ENCODE measurements at places on chromosomes 7 and 10.
A peak's percentile ranks its signal among the peaks of the same experiment; 100 is the strongest.

- no peak for DNase-seq
Measured at GRCh38 chr10:7159928-7160327, 250.9 kb downstream of the SFMBT2 start.

DNA sequence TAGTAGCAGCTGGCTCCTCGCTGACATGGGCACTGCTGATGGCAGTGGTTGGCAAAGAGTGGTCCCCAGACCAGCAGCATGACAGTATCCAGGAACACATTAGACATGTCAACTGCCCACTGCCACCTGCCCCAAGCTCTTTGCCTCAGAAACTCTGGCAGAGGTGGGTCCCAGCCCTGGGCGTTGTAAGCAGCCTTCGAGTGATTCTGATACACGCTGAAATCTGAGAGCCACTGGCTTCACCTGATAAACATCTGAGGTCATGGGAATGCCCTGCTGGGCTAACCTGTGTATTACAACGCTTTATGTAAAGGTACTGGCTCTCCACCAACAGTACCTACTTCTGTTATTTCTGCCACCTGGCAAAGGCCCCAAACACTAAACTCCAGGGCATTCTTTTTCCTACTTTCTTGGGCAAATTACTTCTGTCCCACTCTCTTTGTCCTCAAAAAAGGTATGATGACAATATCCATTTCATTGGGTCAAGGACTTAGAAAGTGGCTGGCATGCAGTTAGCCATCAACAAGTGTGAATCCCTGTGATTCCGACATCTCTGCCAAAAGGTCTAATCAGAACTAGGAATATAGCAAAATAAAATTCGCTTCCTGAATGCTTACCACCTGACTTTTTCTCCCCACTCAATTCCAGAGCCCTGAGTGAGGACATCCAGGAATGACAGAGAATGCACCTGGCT, 9.2 kb downstream of the SGMS1 start:
- no peak for DNase-seq

GRCh38 chr10:113336549-113337130, 216.2 kb upstream of the HABP2 start:
- no peak for DNase-seq

DNA sequence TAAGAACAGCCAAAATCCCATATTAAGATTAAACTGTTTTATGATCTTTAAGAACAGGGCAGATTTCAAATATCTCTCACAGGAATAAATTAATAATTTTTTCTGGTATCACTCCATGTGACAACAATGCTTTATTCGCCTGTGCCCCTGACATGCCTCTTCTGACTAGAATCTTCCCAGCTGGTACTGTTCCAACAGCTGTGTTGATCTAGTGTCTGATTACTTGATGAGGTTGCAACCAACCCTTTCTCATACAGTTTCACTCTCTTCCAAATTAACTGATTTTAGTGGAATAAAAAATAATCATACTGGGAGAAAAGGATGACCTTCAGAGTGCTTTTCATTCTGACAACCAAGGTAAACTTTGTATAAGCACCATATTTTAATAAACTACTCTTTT, 151.9 kb downstream of the CHRM2 start:
- no peak for DNase-seq

DNA sequence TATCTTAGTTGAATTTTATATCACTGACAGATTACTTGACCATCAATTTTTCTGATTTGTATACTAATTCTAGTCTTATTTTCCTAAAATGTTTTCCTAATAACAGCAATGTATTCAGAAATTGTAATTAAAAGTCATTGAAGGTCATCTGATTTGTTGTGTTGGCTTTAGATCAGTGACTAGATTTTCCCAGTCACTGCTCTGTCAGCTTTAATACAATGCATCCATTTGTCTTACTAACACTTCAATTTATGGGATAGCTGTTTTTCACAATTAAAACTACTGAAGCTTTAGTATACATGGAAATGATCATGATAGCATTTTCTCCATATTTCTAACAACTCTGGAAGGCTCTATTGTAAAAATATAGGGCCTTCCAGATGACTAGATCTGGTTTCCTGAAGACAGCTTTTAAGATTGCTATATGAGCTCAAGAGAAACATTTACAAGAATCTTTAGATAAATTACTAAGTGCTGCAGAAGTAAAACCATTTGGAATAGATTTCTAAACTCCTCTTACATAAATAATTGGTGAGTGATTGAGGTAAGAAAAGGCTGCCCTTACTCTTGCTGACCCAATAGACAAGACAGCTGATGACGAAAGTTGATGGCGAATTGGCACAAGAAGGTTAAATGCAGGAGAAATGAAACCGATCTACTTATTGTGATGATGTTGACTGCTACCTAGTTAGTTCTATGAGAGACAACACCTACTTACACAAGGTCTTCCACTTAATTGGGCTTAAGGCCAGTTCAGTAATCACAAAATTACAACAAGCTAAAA, 74.1 kb downstream of the LRRTM3 start:
- DNase-seq = no peak

- no peak for DNase-seq
Measured at GRCh38 chr7:134071355-134072331, 55.5 kb upstream of the LRGUK start.

DNA sequence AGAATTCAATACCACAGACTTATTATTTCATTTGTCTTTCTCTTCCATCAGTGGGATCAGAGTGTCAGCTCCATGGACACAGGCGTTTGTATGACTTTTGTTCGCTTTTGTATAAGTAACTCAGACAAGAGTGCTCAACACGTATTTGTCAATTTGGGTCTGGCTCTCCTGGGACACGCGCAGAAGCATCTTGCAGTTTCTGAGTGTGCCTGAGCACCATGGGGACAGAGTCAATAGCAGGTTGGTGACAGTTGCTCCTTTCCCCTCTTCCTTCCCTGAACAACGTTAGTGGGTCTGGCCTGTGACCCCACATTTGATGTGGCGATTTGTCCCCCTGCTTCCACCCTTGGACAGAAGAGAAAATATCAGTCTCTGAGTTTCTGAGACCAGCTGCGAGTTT, 120.4 kb upstream of the SDK1 start:
- DNase-seq = no peak

GRCh38 chr7:138282997-138283396, 177.1 kb upstream of the TRIM24 start:
- no peak for DNase-seq

DNA sequence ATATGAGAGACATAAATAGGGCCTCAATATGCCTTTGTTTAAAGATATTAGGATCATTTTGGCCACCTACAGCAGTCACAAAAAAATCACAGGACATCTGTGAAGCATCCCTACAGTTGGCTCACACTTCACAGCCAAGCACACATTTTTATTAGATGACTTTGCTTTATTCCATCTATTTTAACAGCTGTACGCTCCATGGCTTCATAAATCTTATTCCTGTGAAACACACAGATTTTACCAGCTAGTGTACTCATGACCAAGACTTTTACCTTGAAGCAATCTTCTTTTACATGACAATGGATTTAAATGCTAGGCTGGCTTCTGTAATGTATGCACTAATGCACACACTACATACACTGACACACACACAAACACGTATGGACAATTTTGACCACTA, 254.8 kb upstream of the PITRM1 start:
- DNase-seq = no peak

DNA sequence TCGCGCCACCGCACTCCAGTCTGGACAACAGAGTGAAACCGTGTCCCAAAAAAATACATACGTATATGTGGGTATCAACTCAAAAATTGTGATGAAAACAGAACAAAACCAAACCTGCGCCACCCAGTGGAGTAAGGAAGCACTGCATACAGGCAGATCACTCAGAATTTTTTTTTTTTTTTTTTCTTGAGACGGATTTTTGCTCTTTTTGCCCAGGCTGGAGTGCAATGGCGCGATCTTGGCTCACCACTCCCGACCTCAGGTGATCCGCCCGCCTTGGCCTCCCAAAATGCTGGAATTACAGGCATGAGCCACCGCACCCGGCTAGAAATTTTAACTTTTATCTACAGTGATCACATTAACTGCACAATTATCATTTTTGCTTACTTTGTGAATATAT, 9.1 kb upstream of the TMEM236 start:
- DNase-seq = peak; percentile 26

DNA sequence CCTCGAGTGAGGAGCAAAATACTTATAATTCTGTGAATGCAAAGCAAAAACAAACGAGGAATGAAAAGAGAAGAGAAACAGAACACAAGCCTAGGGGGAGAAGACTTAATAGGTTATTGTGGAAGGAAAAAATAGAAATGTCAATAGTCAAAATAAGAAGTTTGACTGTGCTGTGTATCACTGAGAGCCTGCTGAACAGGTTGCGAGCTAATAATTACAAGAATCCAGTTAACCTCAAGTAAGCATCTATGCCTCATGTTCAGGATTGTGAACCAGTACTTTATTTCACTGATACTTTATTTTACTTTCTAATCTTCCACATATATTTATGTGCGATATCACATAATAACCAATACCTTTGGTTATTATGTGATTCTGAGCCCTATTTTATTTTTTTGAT, 316.7 kb downstream of the OTUD1 start:
- no peak for DNase-seq

GRCh38 chr10:103803941-103804340, 51.4 kb downstream of the SH3PXD2A start:
- no peak for DNase-seq

DNA sequence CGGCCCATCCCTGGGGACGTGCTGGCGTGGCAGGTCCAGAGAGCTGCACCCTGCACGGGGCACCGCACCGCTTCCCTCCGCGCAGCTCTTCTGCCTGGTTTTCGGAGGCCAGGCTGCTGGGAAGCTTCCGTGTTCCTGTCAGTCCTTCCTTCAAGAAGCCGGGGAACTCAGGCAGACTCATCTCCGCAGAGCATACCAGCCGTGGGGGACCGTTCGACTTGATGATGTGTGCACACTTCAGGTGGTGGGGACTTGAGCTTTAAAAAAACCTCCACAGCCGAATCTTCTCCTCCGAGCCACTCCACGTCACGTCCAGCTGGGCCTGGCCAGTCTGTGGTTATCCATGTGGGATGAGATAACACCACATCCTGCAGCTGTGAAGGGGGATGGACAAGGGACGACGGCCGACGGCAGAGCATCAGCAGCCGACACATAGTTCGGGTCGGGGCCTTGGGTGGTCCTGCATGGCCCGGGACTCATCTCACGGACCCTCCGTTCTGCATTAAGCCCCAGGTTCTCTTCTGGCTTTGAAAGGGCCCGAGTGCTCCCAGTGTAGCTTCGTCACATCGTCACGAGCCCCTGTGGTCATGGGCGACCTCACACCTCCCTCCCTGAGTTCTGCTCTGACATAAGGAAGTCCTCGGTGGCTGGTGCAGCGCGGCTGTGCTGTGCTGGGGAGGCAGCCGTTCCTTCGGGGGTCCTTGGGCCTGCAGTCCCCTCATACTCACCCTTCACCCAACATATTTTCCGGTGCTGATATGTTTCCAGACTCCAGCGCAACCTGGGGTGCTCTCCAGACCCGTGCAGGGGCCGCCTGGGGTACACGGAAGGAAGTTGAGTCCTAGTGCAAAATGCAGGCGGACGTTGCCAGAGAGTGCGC, 4.5 kb upstream of the BHLHA15 start:
- DNase-seq = no peak

DNA sequence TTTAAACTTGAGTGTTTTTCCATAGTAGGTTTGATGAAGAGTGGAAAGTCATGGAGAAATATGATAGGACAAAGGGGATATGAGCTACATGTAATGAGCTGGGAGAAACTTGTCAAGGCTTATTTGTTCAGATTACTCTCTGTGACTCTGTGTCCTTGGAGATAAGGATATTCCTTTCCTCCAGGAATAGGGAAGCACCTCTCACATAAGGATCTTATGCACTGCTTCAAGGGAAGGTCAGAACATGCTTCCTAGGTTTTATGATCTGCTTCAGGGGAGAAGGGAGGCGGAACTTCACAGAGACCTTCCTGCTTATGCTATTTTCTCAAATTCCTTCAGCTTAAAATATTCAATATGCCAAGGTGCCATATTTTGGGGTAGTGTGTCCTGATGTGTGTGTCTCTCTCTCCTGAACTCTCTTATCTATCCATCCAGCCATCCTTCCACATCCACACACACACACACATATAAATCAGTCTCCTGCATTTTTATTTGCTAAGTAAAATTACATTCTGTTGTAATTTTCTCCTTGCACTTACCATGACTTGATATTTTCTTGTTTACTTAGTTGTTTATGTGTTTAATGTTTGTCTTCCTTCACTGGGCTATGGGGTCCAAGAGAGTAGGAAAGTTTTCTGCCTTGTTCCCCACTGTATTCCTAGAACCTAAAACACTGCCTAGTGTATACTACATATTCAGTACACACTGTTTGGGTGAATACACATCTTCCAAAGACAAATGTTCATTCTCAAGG, 26.4 kb downstream of the ARL4A start:
- DNase-seq = no peak

DNA sequence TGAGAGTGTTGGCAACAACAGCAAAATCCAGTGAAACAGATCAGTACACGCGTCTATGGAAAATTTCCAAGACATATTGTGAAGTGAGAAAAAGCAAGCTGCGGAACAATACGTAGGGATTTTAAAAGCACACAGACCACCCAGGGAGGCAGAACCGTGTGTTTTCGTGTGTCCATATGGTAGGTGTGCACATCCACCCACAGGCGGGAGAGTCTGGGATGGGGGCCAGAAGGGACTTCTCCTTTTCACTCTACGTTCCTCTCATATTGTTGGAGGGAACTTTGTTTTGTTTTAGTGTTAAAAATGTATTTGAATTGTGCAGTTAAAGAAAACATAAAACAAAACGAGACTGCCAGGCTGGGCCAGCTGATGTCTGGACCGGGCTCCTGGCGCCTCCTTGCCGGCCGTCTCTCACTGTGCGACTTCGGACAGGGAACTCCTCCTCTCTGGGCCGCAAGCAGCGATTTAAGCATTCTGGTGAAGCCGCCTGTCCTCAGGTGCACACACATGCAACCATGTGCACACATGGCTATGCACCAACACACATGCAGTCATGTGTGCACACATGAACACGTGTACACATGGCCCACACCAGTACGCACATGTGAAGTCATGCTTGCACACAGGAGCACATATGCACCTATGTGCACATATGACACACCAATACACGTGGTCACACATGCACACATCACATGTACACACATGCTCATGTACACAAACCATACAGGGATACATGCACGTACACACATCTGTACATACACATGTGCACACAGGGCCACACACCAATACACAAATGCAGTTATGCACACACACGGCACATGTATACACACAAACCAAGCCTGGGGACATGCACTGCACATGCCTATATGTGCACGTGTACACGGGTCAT, 141.1 kb downstream of the ELFN1 start:
- DNase-seq = no peak

- DNase-seq = no peak
Measured at GRCh38 chr10:6643962-6644361, 63.9 kb upstream of the PRKCQ start.

DNA sequence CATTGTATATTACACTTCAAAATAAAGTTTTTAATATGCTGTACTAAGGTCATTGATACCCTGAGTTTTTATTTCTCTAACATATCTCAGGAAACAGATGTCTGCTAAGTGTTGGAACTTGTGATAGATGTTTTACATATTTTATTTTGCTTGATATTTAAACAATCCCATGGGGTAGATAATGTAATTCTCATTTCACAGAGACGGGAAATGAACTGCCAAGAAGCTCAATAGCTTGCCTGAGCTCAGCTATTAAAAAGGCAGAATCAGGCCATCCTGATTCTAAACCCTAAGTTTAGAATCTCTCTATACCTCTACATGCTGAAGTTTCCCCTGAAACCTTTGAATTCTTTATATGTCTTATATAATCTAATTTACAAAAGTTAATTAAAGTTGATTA, 126.3 kb downstream of the LRRC18 start:
- DNase-seq = no peak

- no peak for DNase-seq
Measured at GRCh38 chr7:133021196-133021595, 60.7 kb downstream of the CHCHD3 start.

- DNase-seq = no peak
Measured at GRCh38 chr7:157987906-157988305, 599.7 kb downstream of the PTPRN2 start.

Measured in activated T-helper 1 cell treated with anti-CD3 and anti-CD28 coated beads, Interleukin-2, amount 50 U/mL, for 16 hours (primary cell).